BJ (cell line): ENCODE measurements at places on chromosomes 1 and 21. TPM values are rescaled to one million over a fixed set of nuclear protein-coding genes. Genes with fewer than 3 reads are reported as not detected.

The KRTAP7-1 gene
- polyA plus RNA-seq = not detected in 2 replicates

The PGM1 gene
- polyA plus RNA-seq = 29.6 and 34.8 TPM in 2 replicates

The MASP2 gene
- polyA plus RNA-seq = not detected in 2 replicates

The MCOLN2 gene
- polyA plus RNA-seq = 0.29 and 1.1 TPM in 2 replicates

The MECR gene
- 20.9 and 35.6 TPM in 2 replicates for polyA plus RNA-seq

The ST6GALNAC5 gene
- 0.80 and 3.0 TPM in 2 replicates for polyA plus RNA-seq

The CELA3A gene
- not detected in 2 replicates for polyA plus RNA-seq

The TMPRSS15 gene
- not detected in 2 replicates for polyA plus RNA-seq

The GPATCH2 gene
- polyA plus RNA-seq = 2.7 and 6.3 TPM in 2 replicates

The OR10Z1 gene
- not detected in 2 replicates for polyA plus RNA-seq

The CFAP141 gene
- not detected in 2 replicates for polyA plus RNA-seq

The MCOLN3 gene
- polyA plus RNA-seq = 0.20 and 0.27 TPM in 2 replicates

The CLDN8 gene
- polyA plus RNA-seq = not detected in 2 replicates

- peak; percentile 63 for DNase-seq
Observed at GRCh38 chr1:44072204-44072603, 40.9 kb upstream of the SLC6A9 start.

GRCh38 chr1:25579292-25580252, 36.2 kb downstream of the LDLRAP1 start:
- no peak for DNase-seq

DNA sequence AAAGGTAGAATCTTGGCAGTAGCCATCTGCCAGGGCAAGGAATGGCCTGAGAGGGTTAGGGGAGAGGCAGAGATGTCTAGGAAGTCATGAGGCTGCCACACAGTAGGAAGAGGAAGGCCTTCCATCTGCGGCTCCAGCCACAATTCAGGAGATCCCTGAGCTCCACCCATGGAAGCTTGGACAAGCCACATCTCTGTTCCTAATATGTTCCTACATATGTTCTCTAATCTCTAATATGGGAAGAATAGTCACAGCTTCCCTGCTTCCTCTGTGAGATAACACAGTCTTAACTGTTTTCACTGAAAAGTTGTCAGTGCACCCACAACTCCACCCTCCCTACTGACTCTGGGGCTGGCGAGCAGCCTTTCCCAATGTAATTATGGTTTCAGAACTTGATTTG, 109.5 kb downstream of the CDC7 start:
- DNase-seq = no peak

- DNase-seq = no peak
Observed at GRCh38 chr1:166975361-166976129, at the start of gene ILDR2. Gene ILDR2, minus strand, starts transcription at chr1:166975540. Its CDS starts 272 bp downstream, at chr1:166975268.

DNA sequence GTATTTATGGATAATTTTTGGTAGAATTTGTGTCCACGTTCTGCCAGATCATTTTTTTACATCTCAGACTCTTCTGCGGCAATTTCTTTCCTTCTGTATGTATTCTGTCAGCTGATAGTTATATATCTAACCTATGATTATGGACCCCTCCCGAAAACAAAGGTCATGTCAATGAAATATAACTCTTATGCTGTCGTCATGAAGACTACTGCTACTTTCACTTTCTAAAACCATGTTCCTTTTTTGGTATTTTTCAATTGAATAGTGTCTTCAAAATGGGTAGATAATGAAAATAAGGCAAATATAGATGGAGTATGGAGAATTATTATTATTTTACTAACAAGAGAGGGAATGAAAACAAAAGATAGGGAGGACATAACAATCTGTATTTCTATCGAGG, 3.2 kb downstream of the ANGPTL1 start:
- DNase-seq = no peak

- DNase-seq = no peak
Observed at GRCh38 chr1:21192284-21192683, 15.6 kb upstream of the EIF4G3 start.

GRCh38 chr1:226104671-226105121, 42.2 kb downstream of the H3-3A start:
- no peak for DNase-seq

GRCh38 chr1:84780000-84780716, 89.9 kb upstream of the SSX2IP start:
- no peak for DNase-seq

GRCh38 chr1:6614019-6614928, 743 bp downstream of the PHF13 start:
- DNase-seq = no peak

DNA sequence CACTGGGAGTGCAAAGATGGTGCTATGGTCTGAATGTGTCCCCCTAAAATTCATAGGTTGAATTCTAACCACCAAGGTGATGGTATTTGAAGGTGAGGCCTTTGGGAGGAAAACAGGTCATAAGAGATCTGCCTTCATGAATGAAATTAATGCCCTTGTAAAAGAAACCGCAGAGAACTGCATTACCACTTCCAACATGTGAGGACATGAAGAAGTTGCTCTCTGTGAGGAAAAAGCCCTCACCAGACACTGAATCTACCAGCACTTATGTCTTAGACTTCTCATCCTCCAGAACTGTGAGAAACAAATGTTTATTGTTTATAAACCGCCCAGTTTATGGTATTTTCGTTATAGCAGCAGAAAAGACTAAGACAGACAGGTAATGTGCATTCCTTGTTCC, 224.7 kb upstream of the C1orf87 start:
- no peak for DNase-seq

- no peak for DNase-seq
Observed at GRCh38 chr1:42313970-42314369, 21.1 kb downstream of the FOXJ3 start.

- no peak for DNase-seq
Observed at GRCh38 chr1:222654849-222655248, 37.0 kb downstream of the MIA3 start.

DNA sequence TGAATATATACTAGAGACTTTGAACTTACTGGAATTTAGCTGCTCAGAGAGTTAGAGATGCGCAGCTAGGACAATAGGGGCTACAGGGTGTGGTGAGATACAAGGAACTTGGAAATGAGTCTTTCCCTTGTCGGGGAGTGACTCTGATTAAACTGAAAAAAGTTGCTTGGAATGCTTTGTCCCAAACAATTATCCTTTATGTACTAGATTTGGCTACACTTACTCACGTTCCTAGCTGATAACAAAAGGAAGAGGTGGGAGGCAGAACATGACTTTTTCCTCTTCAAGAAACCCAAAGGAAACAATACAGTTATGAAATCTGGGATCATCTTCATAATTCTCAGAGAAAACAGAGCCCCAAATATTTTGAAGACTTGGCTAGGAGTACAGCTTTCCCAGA, 6.9 kb upstream of the CGN start:
- DNase-seq = no peak

- DNase-seq = no peak
Observed at GRCh38 chr1:145963265-145964019, 933 bp downstream of the ANKRD34A start.

DNA sequence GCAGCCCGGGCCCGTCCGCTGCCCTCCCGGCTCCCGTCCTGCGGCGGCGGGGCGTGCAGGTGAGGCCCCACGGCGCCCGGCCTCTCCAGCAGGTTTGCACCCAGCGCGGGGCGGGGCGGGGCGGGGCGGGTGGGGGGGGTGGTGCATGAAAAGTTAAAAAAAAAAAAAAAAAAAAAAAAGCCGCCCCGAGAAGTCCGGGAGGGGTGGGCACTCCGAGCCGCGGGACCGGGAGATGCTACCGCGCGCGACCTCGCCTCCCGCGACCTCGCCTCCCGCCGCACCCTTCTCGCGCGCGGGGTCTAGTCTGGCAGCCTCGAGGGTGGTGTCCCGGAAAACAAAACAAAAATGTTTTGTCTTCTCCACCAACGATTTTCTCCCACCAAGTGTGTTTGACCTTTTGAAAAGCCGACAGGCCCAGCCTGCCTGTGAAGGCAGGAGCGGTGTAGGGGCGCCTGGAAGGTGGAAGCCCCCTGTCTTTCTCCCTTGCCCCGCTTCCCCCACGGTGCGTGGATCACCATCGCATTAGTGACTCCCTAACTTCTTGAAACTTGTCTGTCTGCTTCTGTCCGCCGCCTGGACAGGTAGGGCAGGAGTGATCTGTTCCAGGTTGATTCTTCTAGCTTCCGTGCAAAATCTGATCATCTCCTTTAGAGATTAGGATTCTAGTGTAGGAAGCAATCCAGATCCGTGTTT, 569 bp downstream of the RCAN3 start:
- no peak for DNase-seq

DNA sequence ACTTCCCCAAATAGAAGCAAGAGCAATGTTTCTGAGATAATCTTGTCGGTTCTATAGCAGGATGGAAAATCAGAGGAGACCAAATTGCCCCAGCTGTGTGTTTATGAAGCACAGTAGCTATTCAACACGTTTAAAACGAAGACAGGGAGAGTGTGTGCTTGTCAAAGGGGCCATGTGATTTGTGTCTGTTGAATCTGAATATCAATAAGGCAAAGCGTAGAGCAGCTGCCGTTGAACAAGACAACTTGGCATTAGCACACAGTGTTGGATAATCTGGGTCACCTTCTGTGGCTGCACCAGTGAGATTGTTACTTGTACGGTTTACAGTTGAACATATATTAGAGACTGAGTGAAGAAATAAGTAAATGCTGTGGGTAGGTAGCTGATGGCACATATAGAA, 1.0 kb downstream of the CRB1 start:
- no peak for DNase-seq

DNA sequence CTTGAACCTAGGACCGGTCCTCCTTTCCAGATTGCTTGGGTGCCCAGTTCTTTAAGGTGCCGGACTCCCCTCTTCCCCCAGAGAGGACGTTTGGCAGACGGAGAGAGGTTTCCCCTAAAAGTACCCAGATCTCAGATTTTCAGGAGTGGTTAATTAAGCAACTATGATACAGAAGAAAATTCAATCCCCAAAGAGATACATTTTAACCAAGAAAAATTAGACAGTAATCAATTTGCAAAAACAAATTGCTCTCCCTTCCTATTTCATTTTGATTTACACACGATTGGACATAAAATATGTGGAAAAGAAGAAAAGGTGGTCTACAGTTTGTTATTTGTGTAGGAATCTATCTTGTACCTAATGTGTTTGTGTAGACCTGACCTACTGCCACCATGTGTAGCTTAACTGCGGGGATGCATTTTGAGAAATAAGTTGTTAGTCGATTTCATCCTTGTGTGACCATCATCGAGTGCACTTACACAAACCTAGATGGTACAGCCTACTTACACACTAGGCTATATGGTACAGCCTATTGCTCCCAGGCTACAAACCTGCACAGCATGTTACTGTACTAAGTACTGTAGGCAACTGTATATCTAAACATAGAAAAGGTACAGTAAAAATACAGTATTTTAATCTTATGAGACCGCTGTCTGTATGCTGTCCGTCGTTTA, 755 bp downstream of the RPAP2 start:
- DNase-seq = no peak

GRCh38 chr1:19949016-19949415, 25.6 kb upstream of the PLA2G2E start:
- peak; percentile 7 for DNase-seq

DNA sequence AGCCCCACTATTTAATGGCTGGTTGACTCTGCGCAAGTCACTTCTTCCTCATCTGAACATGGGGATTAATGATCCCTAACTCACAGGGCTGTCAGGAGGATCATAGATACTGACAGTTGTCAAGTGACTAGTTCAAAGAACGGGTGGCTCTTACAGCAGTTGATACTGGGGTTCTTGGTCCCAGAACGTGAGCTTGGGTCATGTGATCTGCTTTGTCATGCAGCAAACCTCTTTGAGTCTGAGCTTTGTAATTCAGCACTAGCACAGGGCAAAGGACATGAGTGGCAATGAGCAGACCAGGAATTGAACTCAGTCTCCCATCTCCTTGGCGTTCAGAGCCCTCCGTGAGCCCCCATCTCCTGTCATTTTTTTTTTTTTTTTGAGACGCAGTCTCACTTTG, 64.4 kb downstream of the TRABD2B start:
- no peak for DNase-seq

DNA sequence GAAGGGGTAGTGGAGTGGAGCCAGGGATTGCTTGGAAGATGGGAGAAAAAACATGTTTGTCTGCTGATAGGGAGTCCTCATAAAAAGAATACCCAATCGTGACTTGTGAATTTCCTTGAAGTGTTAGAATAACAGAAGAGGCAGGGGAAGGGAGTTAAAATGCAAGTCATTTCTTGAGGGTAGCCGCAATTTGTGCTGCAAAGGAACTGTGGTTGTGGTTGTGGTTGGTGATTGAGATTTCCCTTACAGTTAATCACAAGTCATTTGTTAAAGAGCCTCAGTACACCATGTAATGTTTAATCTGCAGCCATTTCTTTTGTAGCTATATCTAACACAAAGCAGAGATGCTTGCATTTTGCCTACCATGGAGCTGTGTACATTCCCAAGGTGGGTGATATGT, 38.5 kb upstream of the EGLN1 start:
- no peak for DNase-seq

- DNase-seq = no peak
Observed at GRCh38 chr1:3170561-3171453, 101.8 kb downstream of the PRDM16 start.

- DNase-seq = no peak
Observed at GRCh38 chr21:46375560-46376230, 51.7 kb downstream of the PCNT start.

- DNase-seq = no peak
Observed at GRCh38 chr1:171784784-171785183, 3.3 kb downstream of the METTL13 start.

DNA sequence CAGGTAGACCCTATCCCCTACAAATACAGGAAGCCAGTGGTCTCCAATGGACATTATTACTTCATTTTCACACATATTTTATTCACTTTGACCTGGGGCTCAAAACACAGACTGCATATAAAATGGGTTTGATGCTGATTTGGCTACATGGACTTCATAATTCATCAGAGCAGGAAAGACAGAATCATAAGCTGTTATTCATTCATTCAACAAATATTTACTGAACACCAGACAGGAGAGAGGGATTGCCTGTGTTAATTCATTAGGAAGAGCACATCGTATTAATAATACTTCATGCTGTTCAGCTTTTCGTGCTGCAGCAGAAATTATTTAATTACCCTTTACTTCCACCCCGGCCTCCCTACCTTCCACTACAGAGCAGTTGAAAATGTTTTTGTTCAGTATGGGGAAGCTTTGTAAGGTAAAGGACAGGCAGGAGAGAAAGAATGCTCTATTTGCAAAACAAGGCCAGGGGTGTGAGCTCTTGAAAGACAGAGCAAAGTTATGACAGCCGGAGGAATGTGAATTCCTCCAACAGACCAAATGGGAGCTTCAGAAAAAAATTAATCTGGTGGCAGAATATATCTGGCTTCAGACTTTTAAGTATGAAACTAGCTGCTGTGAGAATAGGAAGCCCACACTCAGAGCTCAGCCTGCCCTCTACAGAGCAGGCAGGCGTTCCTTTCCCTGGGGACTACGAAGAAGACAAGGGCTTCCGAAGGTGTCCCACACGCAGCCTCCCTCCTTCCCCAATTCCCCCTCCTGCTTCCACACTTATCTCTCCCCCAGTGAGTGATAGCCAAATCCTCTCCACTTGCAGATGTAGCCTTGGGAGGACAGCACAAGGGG, 58.0 kb downstream of the MDM4 start:
- no peak for DNase-seq

DNA sequence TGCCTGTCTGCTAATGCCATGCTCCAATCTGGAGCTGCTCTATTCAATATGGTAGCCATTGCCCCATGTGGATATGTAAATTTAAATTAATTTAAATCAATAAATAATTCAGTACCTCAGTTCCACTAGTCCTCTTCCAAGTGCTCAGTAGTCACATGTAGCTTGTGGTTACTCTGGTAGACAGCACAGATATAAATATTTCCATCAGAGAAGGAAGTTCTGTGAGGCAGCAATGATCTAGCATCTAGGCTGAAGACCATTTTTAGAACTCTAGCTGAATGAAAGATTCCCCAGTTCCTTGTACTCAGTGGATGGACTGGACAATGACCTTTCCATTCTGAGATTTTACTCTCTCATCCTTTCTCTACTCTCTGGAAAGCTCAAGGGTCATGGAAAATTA, 25.8 kb upstream of the CAPZB start:
- no peak for DNase-seq

- no peak for DNase-seq
Observed at GRCh38 chr1:74486036-74486435, 26.4 kb downstream of the LRRC53 start.
